Hypothalamus (tissue), 51 donors: ENCODE measurements at places on chromosomes 4 and X.

DNA sequence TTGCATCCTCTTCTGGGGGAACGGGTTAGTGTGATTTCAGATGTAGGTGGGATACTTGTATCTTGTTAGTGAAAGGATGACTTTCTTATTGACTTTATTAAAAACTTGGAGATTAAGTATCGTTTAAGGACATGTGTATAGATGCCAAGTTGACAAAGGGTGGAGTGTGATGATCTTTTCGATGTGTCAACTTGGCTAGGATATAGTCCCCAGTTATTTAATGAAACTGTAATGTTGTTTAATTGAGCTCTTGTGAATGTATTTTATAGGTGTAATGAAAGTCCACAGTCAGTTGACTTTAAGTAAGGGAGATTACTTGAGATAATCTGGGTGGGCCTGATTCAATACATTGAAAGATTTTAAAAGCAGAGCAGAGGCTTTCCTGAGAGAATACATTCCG is 127.0 kb downstream of the AASDH start:
- DNase-seq = no peak

- DNase-seq = peak; percentile 64
Measured at GRCh38 chr4:140861359-140862176, 105.4 kb upstream of the TBC1D9 start.

- DNase-seq = peak; percentile 73
Measured at GRCh38 chr4:118888666-118889311, at the start of gene SYNPO2. Gene SYNPO2, plus strand, starts transcription at chr4:118888854. Its CDS starts 183 bp downstream, at chr4:118889037.

- DNase-seq = no peak
Measured at GRCh38 chr4:122711919-122712318, 20.6 kb upstream of the BBS12 start.

DNA sequence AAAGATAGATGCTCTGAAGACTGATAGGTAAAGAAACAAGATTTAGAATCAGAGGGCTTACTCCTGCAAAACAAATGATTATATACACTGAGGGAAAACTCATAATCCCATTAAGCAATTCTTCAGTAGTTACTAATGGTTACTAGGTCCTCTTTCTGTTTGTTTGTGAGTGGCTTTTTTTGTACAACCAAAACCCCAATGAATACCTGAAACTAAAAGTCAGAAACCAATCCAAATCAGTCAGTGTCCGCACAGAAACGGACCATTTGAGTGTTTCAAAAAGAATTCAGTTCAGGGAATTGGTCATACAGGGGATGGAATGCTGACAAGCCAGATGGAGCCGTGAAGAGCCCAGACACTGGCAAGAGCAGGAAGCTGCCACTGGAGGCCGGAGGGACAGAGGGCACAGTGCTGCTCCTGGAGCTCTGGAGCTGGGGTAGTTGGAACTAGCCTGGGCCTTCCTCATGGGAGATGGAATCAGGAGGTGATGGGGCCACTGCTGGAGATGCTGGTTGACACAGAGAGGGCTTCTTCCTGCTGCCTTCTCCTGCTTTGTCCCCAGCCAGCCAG is 31.9 kb downstream of the SETD7 start:
- DNase-seq = no peak
